GM06990 (cell line): ENCODE measurements at places on chromosomes 2 and 18.
A peak's percentile ranks its signal among the peaks of the same experiment; 100 is the strongest.

- no peak for DNase-seq
Measured at GRCh38 chr2:11444737-11445136, 21.2 kb downstream of the E2F6 start.

DNA sequence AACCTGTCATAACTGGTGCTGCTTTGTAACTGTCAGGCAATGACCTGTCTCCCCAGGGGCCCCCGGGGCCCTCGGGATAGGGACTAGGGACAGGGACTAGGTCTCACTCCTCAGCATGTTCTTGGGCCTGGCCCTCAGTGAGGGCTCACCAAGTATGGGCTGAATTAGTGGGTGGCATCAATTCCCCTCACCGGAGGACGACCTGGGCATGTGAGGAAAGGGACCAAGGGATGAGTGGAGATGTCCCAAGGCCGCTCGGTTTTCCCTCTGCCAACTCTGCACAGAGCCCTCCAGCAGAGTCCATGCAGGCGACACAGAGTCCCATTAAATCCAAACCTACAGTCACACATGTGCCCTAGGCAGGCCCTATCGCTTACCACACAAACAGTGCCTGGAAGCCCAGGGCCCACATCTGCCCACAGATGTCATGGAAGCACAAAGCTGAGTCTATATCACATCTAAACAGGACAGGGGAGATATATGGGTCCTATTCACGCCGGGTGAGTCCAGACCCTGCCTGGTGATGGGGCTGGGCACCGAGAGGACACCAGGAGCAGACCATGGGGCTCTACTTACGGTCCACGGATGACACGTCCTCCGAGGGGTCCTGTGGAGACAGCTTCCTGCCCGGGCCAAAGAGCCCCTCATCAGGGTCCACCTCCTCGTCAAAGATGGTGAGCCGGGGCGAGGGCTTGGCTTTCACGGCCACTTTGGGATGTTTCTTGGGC is 26.6 kb downstream of the HS1BP3 start:
- DNase-seq: no peak

DNA sequence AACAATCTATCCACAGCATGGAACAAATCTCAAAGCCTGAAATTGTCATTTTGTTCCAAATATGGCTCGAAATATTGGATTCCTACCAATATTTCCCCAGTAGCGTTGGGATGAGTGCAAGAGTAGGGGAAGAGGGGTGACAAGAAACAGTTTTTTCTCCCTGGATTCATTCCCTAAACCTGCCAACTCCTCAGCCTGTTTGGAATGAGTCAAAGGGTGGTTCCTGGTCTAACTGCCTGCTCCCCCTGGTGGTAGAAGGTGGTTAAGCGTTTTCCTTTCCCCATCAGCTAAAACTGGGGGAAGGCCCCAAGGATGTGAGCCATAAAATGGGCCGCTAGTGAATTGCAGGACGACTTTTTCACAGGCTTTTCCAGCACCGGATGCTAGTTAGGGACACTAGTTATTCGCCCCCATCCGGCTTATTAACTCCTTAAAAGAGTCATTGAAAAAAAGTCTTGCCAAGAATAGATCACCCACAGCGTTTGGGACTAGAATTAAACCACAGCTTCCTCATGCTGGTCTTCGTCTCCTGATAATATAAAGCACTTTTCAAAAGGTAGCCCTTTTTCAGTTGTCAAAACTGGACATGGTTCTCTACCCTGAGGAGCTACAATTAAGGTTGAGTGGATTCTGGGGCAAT is 72.5 kb downstream of the DHRS9 start:
- DNase-seq: no peak

- no peak for DNase-seq
Measured at GRCh38 chr2:2993172-2993692, 384.4 kb downstream of the EIPR1 start.

- DNase-seq: no peak
Measured at GRCh38 chr2:85319796-85320195, 8.0 kb downstream of the TGOLN2 start.

DNA sequence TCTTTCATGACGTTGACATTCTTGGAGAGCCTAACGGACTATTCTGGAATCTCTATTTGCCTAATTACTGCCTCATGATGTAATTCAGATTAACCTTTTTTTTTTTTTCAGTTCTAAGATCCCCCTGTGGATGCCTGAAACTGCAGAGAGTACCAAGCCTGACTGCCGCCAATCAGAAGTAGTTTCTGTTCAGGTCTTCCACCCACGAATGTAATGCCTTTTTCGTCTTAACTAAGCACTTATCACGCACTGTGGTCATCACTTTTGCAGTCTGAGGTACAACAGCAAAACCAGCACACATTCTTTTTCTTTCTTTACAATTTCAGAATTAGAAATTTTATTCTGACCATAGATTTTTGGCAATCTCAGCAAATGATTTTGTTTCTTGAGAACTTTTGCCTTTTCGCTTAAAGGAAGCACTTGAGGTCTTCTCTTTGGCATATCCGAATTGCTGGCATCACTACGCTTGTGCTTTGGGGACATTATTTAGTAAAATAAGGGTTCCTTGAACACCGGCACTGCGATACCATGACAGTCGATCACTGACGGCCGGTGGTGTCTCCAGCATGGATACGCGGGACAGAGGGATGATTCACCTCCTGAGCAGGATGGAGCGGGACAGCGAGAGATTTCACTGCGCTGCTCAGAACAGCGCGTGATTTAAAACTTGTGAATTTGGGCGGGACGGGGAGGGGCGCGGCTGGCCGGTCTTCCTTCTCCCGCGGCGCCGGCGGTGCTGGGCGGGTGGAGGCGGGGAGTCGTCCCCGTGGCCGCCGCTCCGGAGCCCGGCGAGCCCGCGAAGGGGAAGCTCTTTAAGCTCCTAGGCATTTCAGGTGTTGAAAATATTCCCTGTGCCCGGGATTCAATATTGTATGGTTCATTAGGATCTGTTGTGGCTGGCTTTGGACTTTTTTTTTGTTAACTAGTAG is 32.0 kb upstream of the GPR55 start:
- peak; percentile 75 for DNase-seq

DNA sequence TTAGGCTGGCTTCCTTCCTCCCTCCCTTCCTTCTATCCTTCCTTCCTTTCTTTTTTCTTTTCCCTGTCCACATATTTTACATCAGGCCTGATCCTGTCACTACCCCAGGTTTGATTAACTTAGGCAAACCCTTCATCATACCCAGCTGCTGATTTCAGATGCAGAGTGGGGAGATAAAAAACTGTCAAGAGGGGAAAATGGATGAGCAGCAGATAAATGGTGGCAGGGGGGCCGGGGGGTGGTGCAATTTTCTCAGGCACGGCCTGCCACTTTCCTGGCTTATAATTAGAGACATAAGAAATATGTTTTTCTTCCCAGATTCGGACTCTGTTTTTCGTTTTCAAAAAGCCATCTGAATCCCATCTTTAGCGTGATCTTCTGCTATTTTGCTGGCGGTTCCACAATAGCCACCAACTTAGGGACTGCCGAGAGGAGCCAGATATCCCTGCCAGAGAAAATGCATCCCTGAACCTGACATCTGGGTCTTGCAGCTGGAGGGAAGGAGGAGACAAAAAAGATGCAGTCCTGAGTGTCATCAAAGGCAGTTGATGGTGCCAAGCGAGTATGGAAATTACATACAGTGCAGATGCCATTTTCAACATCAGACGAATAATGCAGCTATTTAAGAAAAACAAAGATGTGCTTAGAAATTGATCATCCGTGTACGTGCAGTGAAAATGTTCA is 49.9 kb downstream of the CXCR4 start:
- no peak for DNase-seq

- DNase-seq: no peak
Measured at GRCh38 chr2:231525248-231526163, 4.7 kb downstream of the NMUR1 start.

- no peak for DNase-seq
Measured at GRCh38 chr2:139293992-139294548, 513.9 kb upstream of the NXPH2 start.

GRCh38 chr2:197628043-197628500 is 47.3 kb downstream of the RFTN2 start:
- DNase-seq: peak; percentile 30

DNA sequence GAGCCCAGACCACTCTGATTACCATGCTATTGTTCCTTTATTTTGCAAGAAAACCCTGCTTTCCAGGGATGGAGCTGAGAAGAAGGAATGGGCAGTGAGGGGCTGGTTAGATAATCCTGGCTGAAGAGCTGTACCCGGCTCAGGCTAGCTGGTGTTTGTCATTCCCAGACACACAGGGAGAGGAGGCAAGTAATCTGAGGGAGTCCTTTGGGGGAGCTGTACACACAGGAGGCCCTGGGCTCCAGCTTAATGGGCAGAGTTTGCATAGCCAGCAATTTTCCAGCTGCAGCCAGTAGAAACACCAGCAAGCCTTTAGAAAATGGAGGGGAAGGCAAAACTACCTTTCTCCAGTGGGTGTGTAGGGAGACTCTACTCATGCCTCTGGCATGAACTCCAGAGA is 259.3 kb downstream of the SOX11 start:
- DNase-seq: no peak

GRCh38 chr2:42856891-42857632 is 64.7 kb upstream of the HAAO start:
- DNase-seq: no peak
